Activated T-helper 1 cell treated with Interleukin-2 at 50 U/mL for 16 hours (primary cell): ENCODE measurements at places on chromosomes 5 and 9.

DNA sequence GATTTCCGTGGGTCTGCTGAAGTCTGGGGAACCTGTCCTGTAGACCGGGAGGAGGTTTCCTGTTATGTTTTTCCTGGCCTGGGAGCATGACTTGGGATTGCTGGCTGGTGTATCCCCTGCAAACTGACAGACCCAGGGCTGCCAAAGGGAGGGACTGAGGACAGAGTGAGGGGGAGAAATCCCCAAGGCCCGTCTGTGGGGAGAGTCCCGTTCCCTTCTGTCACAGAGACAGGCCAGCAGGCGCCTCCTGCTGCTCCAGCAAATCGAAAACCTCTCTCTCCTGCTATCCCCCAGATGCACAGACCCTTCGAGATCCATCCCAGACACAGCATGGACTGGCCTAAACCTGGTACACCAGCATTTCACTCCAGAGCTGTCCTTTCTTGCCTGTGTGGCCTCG lies 56.2 kb upstream of the ALDH1B1 start:
- DNase-seq = no peak

DNA sequence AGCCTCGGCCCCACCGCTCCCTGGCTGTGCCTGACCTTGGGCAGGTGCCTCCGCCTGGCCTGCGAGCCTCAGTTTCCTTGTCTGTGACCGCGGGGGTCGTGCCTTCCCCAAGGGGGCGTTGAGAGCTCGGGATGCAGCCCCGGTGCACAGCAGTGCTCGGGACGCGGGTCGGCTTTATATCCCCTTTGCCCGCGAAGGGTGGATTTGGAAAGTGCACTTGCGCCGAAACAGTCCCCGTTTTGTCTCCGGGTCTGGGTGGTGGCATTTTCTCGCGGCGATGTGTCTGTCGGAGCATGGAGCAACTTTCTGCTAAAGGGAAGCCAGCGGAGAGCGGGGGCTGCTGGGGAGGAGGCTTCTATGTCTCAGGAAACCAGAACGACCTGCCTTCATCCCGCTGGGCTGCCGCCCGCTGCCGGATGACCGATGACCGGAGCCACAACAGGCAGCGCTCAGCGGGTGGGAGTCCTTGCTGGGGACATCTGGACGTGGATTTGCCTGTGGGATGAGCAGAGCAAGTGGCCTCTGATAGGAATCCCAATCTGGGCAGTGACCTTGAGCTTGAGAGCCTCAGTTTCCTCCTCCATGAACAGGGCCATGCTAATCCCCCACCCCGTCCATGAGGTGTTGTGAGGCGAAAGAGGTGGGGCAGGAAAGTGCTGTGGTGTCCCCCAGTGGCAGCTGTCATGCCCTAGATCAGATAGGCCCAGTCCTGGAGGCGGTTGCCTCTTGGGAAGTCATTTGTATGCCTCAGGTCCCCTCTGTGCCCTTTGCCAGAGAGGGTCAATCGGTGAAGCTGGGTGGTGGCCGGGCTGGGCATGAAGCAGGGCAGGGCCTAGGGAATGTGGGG lies 651 bp downstream of the HRH2 start:
- no peak for DNase-seq

DNA sequence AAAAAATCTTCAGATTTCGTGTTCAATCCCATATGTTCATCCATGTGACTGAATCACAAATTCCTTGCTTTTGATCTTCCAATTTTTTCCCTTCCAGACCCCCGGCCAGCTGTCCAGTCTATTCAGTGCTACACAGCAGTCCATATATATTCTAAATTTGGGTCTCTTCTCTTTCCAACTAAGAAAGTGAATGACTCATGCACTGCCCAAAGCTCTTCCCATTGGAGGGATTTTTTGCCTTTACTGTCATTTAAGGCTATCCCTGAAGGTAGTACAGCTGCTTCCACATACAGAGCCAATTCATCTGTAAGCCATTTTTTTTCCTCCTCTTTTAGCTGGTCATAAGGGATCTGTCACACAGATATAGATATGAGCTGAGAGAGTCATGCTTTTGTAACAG lies 478.3 kb downstream of the DMRT2 start:
- DNase-seq = no peak

DNA sequence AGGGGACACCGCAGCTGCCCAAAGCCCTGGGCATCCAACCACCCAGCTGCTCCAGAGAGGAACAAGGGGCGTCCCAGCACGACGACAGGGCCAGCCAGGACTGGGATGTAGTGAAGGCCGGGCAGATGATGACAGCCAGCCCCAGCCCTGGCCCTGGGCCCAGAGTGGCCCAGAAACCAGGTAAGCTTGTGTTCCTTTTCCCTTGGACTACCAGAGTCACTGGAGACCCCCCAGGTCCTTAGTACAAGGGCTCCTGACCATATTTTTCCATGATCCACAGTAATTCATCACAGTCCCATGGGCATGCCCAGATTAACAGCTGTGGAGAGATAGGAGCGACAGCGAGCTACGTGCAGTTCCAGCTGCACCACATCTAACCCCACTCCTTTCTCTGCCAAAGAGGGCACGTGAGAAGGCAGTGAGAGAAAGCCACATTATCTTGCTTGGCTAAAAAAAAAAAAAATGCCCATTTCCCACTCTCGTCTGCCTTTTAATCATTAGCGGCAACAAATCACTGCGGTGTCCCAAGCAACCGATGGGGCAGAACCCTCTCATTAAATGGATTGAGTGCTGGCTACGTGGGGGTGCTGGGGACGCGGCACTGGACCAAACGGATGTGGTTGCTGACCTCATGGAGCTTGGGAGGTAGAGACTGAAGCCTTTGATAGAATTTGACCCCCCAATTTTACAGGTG lies 21.7 kb upstream of the SYNPO start:
- no peak for DNase-seq

DNA sequence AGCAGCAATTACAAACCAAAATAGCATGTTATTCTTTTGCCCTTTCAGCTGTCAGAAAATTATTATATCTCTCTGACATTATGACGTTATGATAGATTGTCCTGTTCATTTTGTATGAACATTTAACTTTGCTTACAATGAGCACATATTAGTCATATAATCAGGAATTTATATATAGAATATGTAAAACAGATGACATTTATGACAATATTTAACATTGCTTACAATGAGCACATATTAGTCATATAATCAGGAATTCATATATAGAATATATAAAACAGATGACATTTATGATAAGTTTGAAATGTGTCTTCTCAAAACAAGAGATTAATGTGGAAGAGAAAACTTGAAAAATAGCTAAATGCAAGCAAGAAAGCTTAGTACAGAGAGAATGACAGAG lies 1180.2 kb downstream of the CDH12 start:
- DNase-seq = no peak

GRCh38 chr9:102740578-102740977 lies 254.6 kb upstream of the CYLC2 start:
- no peak for DNase-seq

DNA sequence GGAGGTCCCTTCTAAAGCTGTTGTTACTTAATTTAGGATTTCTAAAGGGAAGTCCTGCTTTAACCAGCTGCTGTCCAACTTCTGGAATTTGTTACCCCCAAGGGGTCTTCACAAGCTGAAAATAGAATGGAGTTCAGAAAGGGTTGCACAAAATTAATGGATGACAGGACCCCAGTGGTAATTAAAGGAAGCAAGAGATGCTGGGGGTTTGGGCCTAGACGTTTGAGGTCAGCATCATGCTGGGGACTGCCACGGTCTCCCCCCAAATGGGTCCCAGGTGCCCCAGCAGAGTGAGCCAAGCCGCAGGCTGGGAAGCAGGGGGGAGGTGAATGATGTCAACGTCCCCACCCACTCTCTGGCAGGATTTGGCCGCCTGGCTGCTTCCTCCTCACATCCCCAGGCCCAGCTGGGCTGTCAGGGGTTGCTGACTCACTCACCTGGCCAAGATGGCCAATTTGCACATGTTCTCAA lies 97.5 kb upstream of the ARAP3 start:
- DNase-seq = no peak

- DNase-seq = no peak
Observed at GRCh38 chr9:125889476-125890419, 142.6 kb downstream of the PBX3 start.

GRCh38 chr5:156221816-156222215 lies 105.1 kb upstream of the SGCD start:
- DNase-seq = no peak

GRCh38 chr5:180525399-180525798 lies 31.2 kb downstream of the CNOT6 start:
- no peak for DNase-seq

GRCh38 chr5:173245319-173246134 lies 10.5 kb upstream of the NKX2-5 start:
- DNase-seq = no peak

DNA sequence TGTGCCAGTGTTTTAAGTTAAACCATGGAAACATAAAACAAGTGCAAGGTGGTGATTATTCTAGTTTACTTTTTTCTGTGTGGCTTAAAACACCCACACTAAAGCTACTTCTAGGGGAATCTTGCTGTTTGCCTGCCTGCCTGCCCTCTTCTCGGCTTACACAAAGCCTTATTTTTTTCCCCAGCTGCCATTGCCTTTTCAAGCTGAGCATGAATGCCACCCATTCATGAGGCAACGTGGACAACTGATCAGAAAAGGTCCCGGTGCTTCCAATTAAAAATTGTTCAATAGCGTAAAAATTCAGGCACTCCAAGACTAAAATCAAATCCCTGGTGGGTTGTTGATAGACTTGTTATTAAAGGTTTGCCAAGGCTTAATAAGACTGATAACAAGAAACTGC lies 401.4 kb downstream of the TMEM161B start:
- DNase-seq = no peak

- no peak for DNase-seq
Observed at GRCh38 chr5:85159395-85159794, 774.7 kb upstream of the EDIL3 start.

- no peak for DNase-seq
Observed at GRCh38 chr5:160369990-160370712, at the start of gene C1QTNF2. Gene C1QTNF2 (minus strand): TSS chr5:160370626. CDS start chr5:160355011, 15,615 bp downstream.

- DNase-seq = no peak
Observed at GRCh38 chr5:98170994-98171393, 602.5 kb upstream of the RGMB start.

GRCh38 chr9:37955781-37956422 lies 52.0 kb upstream of the SLC25A51 start:
- no peak for DNase-seq

DNA sequence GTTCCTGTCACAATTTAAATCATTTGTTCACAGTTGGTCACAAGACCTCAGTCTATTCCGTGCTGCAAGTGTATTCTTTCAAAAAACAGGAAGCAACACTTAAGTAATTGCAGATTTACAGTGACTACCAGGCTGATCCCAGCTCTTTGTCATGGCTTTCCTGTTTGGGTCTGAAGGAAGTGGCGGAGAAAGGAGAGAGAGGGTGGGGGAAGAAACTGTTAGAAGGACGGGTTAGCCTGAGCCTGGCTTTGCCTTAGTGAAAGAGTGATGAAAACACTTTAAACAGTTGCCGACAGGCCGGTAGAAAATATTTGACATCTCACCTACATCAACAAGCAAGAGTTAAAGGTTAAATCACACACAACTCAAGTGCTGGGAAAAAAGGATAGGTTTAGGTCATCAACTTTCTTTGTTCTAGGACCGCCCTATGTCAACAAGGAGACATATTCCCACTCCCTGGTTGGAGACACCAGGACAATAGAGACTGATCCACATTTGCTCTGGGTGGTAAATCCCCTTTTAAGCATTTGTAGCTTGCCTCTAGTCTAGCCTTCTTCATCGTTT lies 102.2 kb upstream of the DAB2 start:
- DNase-seq = no peak

- DNase-seq = no peak
Observed at GRCh38 chr9:19517202-19517942, 108.6 kb downstream of the ACER2 start.

- DNase-seq = no peak
Observed at GRCh38 chr5:17854901-17855300, 220.6 kb downstream of the TAF11L14 start.

GRCh38 chr9:110526426-110526825 lies 53.1 kb downstream of the SVEP1 start:
- DNase-seq = no peak

DNA sequence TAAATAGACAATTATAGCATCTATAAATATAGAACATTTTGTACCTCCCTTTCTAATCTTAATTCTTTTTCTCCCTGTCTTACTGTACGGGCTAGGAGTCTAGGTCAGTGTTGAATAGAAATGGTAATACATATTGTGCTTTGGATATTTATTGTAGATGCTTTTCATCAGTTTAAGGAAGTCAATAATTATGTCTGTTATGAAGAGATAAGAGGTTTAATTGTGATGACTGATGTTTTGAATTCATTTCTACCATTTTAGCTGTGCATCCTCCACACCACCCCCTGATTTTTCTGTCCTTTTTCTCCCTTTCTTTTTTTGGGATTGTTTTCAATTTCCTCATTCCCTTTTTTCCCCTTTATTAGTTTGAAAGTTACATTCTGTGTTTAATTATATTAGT lies 95.8 kb downstream of the DOCK2 start:
- DNase-seq = no peak

- DNase-seq = no peak
Observed at GRCh38 chr5:173033923-173034322, 22.2 kb upstream of the CREBRF start.

- DNase-seq = no peak
Observed at GRCh38 chr5:117713585-117714198, 1139.1 kb upstream of the SEMA6A start.

DNA sequence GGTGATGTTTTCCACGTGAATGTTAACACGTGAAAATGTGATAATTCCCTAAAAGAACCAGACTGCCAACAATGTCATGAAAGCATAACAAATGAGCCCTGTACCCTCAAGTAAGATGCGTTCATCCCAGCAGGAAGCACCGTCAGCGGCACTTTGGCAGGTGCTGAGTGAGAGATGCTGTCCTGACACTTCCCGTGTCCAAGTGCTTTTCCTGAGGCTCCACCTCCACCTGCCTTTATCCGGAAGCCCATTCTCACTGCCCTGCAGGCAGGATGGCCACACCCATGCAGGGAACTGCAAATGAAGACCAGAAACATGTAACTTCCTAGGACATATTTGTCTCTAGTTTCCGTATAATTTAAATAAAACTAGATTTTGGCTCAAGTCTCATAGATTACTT lies 238.0 kb upstream of the IRX2 start:
- no peak for DNase-seq

GRCh38 chr5:89988998-89989655 lies 420.4 kb downstream of the CETN3 start:
- DNase-seq = no peak

- DNase-seq = no peak
Observed at GRCh38 chr5:128579639-128580038, 41.6 kb upstream of the FBN2 start.

DNA sequence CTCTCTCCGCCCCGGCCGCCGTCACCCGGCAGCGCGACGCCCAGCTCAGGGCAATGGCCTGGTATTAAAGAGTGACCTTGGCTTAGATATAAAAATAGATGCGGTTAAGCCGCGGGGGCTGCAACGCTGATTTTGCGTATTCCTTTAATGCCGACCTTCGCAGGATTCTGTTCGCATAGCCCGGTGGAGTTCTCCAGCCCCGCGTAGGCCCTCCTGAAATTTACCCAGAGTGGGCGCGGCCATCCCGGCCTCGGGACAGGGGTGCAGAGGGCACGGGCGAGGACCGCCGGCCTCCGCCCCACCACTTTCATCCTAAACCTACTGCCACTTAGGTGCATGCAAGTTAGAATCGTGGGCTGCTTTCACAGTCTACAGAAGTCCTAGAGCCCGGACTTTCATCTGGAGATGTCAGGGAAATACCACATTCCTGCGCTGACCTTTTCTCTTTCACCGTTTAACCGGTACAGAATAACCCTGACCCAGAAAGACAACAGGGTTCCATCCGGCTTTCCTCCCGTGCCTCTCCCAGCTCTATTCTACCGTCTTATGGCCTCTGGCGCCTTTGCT lies 492 bp upstream of the FAM169A start:
- no peak for DNase-seq

- DNase-seq = no peak
Observed at GRCh38 chr9:27379311-27380251, 82.6 kb upstream of the EQTN start.
